Nasal cavity respiratory epithelium epithelial cell of viscerocranial mucosa (primary cell): ENCODE measurements at places on chromosomes 1 and 21. TPM values are rescaled to one million over a fixed set of nuclear protein-coding genes. Genes with fewer than 3 reads are reported as not detected.

The ARL8A gene
- 29.4 and 45.3 TPM in 2 replicates for total RNA-seq

The CASQ1 gene
- not detected in 2 replicates for total RNA-seq

The SPATA1 gene
- total RNA-seq = 0.14 and 0.34 TPM in 2 replicates

The C1QA gene
- not detected in 2 replicates for total RNA-seq

The NBPF1 gene
- total RNA-seq = 35.5 and 49.5 TPM in 2 replicates

The LDLRAD1 gene
- under 0.01 and 0.43 TPM in 2 replicates for total RNA-seq

The EDN2 gene
- total RNA-seq = 2.1 and 4.4 TPM in 2 replicates

The CYP4A22 gene
- not detected in 2 replicates for total RNA-seq

The LCE1B gene
- not detected in 2 replicates for total RNA-seq

The ZFP69 gene
- total RNA-seq = 2.4 and 4.6 TPM in 2 replicates

The GCSAML gene
- total RNA-seq = under 0.01 TPM in 1 of 2 replicates, not detected in the other

The CHI3L2 gene
- under 0.01 and 1.1 TPM in 2 replicates for total RNA-seq

The NMNAT2 gene
- 0.34 and 0.50 TPM in 2 replicates for total RNA-seq

The SYNC gene
- total RNA-seq = 1.7 and 10.9 TPM in 2 replicates

The MORC3 gene
- total RNA-seq = 98.4 and 121 TPM in 2 replicates

The SLC25A24 gene
- 41.7 and 78.2 TPM in 2 replicates for total RNA-seq

The ZNF648 gene
- 0.21 TPM in 1 of 2 replicates, not detected in the other for total RNA-seq

The S100A5 gene
- total RNA-seq = not detected in 2 replicates
